ENCODE measurements at places on chromosomes 2 and 18.

DNA sequence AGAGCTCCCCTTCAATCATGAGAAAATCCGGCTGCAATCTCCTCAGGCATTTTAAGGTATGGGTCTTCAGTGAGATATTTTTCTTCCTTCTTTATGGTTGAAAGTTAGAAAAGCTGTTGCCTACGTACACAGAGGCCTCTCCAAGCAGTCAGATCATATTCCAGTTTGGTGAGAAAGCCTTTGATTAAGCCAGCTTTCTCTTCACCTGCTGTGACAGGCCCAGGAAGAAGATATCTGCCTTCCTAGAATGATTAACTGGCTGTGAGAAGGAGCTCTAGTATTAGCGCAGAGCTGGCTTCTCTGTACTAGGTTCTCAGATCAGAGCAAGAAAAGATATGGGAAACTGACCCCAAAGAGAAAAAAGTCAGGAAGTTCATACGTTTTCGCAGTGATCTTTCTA, 585.0 kb upstream of the CHAC2 start:
- peak; percentile 100 for DNase-seq

GRCh38 chr2:2016651-2017311, 272.5 kb upstream of the PXDN start:
- DNase-seq = peak; percentile 94

GRCh38 chr2:212987492-212987891, 163.9 kb downstream of the IKZF2 start:
- DNase-seq = no peak

DNA sequence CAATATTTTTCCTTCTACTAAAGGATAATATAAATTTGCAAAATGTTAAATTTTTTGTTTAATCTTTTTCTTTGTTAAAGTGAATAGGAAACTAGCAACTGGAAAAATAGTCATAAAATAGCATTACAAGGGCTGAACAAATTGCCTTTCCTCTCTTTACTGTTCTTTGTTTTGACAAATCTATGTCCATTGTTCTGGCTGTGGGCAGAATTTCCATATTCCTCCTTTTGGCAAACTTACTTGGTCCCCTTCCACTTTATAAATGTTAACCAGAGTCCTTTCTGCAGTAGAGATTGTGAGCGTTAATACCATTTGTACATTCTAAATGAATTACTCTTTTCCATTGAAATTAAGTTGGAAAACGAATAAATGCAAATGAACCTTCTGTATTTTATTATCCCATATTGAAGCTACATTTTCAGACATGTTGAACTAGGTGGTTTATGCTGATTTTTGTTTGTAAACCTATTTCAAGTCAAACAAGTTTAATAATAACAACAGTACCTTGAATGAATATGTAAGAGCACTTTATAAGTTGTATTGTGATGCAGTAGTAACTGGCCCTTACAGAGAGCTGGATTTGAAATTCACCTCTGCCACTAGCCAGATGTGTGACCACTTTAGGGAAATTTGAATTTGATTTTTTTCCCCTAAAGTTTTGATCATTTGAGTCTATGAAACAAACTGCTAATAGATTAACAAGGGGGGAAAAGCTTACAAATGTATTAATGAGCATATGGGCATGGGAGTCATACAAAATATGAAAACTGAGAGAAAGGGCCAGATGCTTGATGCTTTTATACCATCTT, 3.3 kb downstream of the RNF125 start:
- DNase-seq = no peak

DNA sequence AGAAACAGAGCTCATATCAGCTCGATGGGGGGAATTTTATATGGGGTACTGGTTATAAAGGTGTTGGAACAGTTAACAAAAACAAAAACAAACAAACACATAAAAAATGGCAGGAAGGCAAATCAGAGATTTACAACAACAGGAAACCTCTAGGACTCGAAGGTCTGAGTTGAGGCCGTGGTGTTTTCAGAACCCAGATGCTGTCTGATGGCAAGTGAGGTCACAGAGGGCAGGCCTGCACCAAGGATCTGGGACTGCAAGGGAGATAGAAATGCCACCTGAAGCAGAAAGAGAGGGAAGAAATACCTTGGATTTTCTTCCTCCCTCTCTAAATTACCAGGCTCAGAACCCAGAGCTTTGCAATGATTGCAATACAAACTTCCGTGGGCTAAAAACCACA, 429.5 kb downstream of the ZNF521 start:
- no peak for DNase-seq
